Tongue (tissue), 3 donors: ENCODE measurements at places on chromosomes 3 and 15. TPM values are rescaled to one million over a fixed set of nuclear protein-coding genes. Genes with fewer than 3 reads are reported as not detected.
A peak's percentile ranks its signal among the peaks of the same experiment; 100 is the strongest.

DNA sequence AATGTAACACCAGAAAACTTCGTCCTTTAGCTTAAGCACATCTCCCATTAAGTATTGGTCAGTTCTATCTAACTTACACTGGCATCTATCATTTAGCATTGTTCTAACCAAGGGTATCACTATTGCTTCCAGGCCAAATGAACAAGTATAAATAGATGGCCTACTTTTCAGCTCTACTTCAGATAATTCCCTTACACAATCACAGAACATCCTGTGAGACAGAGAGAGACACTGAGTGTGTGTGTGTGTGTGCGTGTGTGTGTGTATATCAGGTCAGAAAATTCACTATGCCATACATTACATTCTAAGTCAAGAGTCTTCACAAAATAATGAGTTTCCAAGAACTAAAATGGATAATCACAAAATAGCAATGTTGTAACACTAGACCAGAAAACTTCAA, 39.1 kb downstream of the SCAPER start:
- DNase-seq, result no peak

PEX5L gene
- 0.21 TPM for total RNA-seq

DNA sequence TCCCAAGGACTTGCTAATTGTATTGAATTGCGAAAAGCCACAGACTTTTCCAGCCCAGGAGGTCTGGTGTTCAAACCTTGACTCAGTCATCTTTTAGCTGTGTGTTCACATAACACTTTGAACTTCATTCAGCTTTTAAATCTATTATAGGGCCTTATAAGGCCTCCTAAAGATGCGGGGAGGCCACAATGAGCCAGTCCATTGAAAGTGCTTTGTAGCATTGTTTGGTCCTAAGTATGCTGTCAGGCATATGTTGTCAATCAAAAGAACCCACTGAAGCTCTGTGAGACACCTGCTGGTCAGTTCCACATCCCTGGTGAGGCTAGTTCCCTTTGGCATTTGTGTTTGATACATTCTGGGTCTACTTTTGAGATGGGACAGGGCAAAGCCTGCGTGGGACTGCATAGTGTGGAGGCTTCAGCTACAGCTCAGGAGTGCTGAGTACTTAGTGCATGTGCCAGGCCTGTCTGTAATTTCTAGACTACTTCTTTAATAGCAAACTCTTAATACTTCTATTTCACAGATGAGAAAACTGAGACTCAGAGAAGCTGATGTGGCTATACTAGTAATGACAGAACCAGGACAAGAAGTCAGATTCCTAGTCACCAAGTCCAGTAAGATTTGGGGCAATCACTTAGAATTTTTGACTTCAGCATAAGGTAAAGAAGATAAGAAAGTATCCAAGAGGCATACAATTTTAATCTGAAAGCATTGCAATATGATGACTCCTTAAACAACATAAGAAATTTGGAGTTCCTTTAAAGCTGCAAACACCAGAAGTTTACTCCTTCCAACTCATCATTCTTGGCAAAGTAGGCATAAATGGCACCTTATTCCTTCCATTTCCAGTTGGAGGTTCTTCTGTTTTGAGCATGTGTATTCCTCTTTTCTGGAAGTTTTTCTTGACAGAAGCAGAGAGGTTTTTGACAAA, 213.0 kb downstream of the PDCD6IP start:
- no peak for DNase-seq

DNA sequence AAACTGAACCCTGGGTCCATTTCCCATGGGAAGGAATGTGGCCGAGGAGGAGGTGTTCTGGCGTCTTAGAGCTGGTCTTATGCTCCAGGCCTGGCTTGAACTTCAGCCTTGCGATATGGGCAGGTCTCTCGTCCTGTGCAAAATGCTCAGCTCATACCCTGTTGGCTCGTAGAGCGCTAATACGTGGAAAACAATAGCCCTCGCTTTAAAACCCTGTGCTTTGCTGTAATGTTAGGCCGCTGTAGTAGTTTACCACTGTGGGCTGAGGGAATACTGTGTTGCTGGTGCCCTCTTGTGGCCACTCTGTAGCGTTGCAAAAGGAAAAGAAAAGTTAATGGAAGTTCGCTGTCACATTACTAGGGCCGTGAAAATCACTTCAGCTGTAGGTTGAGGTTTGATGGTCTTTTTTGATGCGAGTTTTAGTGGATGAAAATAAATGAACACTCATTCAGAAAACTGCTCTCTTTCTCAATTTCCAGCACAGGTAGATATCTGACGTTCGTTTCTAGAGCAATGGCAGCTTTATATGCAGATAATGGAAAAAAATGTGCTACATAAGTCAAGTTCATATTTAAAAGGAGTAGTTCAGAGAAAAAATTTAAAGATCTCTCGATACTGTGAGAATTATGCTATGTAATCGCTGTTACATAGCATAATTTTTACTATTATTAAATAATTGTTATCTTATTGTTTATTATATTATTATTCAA, 92.9 kb downstream of the MCTP2 start:
- peak; percentile 85 for DNase-seq

DNA sequence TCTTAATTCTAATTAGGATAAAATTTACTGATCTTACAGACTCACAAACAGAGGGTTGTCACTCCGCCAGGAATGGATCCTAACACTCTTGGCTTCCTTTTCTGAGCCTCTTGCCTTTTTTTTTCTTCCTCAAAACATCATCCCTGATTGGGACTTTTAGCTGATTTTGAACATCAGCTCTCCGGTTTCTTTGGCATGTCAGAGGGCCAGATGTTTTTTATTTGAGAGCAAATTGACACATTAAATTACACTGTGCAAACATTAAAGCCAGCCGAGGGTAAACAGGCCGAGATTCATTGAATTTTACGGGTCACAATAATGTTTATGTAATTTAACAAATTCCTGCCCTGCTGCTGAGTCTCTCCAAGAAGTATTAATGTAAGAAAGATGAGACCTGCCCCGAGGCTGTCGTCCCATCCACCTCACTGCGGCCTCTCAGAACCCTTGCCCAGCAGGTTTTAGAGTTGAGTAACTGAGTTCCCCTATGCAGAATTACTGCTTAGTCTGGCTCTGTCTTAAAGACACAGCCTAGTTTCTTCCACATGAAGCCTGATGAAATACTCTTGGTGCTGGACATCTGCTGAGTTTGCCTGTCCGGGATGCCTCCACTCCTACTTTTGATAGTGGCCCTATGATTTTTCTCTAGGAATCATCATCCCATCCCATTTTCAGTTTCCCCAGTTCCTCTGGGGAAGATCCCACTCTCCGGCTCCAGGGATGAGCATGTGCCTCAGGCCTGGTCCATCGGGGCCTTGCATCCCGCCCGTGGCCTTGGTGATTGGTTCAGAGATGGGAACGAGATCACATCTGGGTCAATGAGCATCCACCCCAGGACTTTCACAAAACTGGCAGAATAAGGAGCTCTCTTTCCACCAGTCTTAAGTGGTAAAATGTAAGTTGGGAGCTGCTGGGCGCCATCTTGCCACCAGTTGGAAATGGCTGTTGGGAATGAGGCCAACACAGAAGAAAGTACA, 226.6 kb upstream of the TLE3 start:
- DNase-seq, result peak; percentile 89

DNA sequence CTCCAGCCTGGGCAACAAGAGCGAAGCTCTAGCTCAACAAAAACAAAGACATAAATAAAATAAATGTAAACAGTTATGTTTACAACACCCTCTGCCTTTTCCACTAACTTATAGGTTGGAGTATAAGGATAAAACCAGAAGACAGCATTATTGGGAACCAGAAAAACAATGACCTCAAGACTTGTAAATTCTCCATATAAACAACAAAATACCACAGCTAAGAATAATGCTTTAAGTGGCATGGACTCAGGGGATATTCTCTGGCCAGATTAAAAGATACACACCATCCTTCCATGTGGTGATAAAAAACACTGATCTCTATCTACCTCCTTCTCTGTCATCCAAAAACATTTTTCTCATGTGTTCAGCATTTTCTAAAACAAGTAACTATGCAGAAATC, 500.6 kb downstream of the MAGI1 start:
- no peak for DNase-seq
